ENCODE measurements at places on chromosomes 6 and 20. TPM values are rescaled to one million over a fixed set of nuclear protein-coding genes. Genes with fewer than 3 reads are reported as not detected.

The ARHGAP18 gene
- total RNA-seq: 4.3 TPM

The PRSS16 gene
- total RNA-seq: 2.5 TPM

The FNDC11 gene
- 0.38 TPM for total RNA-seq

The ZFP57 gene
- not detected for total RNA-seq

The DDR1 gene
- 10.2 TPM for total RNA-seq

The CLDN20 gene
- total RNA-seq: not detected

The DOK5 gene
- total RNA-seq: not detected

The MUCL3 gene
- total RNA-seq: not detected

The HSPA12B gene
- total RNA-seq: not detected

The SIRPB2 gene
- total RNA-seq: not detected

The PDE7B gene
- 0.49 TPM for total RNA-seq

The FABP7 gene
- total RNA-seq: not detected

The RAB32 gene
- total RNA-seq: 1.1 TPM

The GNAS-AS1 gene
- 1.1 TPM for total RNA-seq

The ATXN1 gene
- total RNA-seq: 94.7 TPM

The KIAA0408 gene
- 6.9 TPM for total RNA-seq

The CDH4 gene
- 0.39 TPM for total RNA-seq

The VARS2 gene
- total RNA-seq: 37.8 TPM

The TRIM27 gene
- total RNA-seq: 102 TPM

The PDSS2 gene
- 11.4 TPM for total RNA-seq

The SLC2A10 gene
- not detected for total RNA-seq

The CRIP3 gene
- 3.0 TPM for total RNA-seq

The PRR18 gene
- not detected for total RNA-seq

The EBF4 gene
- 3.1 TPM for total RNA-seq

The GLP1R gene
- total RNA-seq: not detected

The ADTRP gene
- 7.0 TPM for total RNA-seq

The SNHG17 gene
- 46.0 TPM for total RNA-seq

The NHLRC1 gene
- total RNA-seq: 1.1 TPM

The DOP1A gene
- total RNA-seq: 36.6 TPM

The MYCT1 gene
- not detected for total RNA-seq

The PPP1R3G gene
- not detected for total RNA-seq

The COL19A1 gene
- total RNA-seq: not detected

The BANF2 gene
- not detected for total RNA-seq

The GFRAL gene
- total RNA-seq: not detected

The ANKRD66 gene
- total RNA-seq: not detected

The NR2E1 gene
- not detected for total RNA-seq

The AHI1 gene
- total RNA-seq: 12.2 TPM

The LY6G6F gene
- total RNA-seq: not detected

The SRSF12 gene
- total RNA-seq: not detected

The SCRT2 gene
- not detected for total RNA-seq

The BNIP5 gene
- not detected for total RNA-seq

The MEI4 gene
- total RNA-seq: not detected

The FAM210B gene
- 32.0 TPM for total RNA-seq

The FAM83B gene
- total RNA-seq: not detected

The DSP gene
- not detected for total RNA-seq

The NCOA5 gene
- 37.8 TPM for total RNA-seq

The SLC17A2 gene
- not detected for total RNA-seq

The OTOR gene
- total RNA-seq: not detected

Data from CD4-positive, alpha-beta memory T cell (primary cell).